ENCODE measurements at places on chromosomes 5 and 9. TPM values are rescaled to one million over a fixed set of nuclear protein-coding genes. Genes with fewer than 3 reads are reported as not detected.

Gene GRAMD2B
- 10.4 TPM for total RNA-seq

Gene CCL27
- total RNA-seq, result not detected

Gene CACNA1B
- 0.23 TPM for total RNA-seq

GRCh38 chr5:177484902-177485549 is 11.6 kb upstream of the DBN1 start:
- no peak for DNase-seq

GRCh38 chr9:89579741-89580385 is 24.9 kb upstream of the GADD45G start:
- peak; percentile 25 for DNase-seq

Gene TTC23L
- total RNA-seq, result not detected

GRCh38 chr5:72498284-72498683 is 8.9 kb downstream of the ZNF366 start:
- DNase-seq, result peak; percentile 33

Gene GABRA1
- total RNA-seq, result 9.7 TPM

Gene APBA1
- total RNA-seq, result 1.7 TPM

- no peak for DNase-seq
Observed at GRCh38 chr5:180109920-180110319, 38.4 kb upstream of the RNF130 start.

Data from Daoy (cell line).